ENCODE measurements at places on chromosomes 2 and 18.

GRCh38 chr2:236121546-236121945 lies 46.6 kb downstream of the GBX2 start:
- no peak for DNase-seq

GRCh38 chr2:136255648-136256461 lies 137.9 kb upstream of the CXCR4 start:
- DNase-seq, result no peak

DNA sequence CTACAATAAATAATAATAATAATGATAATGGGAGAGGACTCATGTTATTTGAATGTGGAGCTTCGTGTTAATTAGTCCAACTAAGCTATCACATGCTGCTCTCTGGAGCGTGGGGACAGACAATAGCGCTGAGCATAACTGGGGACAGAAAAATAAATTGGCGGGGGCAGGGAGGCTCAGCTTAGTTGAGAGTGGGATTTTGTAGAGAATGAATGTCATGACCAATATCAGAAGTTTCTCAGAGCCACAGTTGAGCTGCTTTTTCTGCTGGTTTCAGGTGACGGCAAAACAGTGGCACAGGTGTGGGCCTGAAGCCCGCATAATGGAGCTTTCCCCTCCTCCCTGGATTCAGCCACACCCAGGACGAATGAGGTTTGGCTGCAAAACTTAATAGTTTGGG lies 111.1 kb upstream of the CAB39 start:
- no peak for DNase-seq

- DNase-seq, result no peak
Measured at GRCh38 chr2:91974401-91975129, 2896.7 kb upstream of the TEKT4 start.

DNA sequence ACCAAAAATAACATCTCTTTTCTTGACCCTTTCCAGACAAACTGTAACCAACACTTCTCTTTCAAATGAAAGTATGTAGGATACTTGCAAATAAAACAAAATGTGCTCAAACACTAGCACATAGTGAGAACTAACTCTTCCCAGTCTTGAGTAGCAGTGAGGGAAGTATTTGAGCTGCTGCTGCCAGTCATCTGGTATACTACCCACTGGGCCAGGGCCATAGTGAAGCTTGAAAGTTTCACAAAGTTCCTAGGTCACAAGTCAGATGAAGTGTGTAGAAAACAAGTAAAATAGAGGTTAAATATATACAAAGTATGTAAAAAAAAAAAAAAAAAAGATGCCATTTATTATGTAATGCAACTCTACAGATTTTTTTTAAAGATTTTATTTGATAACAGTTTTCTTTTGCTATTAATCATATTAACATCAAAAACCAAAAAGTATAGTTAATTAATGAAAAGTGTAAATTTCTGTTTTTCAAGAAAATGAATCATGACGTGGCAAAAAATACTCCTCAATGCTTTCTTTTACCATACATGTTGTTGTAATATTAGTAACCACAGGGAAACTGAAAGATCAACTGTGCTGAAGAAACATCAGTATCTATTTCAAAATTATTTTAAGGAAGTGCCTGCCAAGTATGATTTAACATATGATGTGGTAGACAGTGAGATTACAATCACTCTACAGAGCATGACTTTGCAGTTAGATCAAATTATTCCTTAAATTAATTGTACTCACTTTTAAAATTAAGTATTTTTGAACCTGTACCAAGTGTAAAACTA lies 21.6 kb upstream of the TRIB2 start:
- DNase-seq, result no peak

- no peak for DNase-seq
Measured at GRCh38 chr2:56134861-56135260, 48.9 kb upstream of the CCDC85A start.

- no peak for DNase-seq
Measured at GRCh38 chr18:41687138-41687537, 267.9 kb upstream of the PIK3C3 start.

DNA sequence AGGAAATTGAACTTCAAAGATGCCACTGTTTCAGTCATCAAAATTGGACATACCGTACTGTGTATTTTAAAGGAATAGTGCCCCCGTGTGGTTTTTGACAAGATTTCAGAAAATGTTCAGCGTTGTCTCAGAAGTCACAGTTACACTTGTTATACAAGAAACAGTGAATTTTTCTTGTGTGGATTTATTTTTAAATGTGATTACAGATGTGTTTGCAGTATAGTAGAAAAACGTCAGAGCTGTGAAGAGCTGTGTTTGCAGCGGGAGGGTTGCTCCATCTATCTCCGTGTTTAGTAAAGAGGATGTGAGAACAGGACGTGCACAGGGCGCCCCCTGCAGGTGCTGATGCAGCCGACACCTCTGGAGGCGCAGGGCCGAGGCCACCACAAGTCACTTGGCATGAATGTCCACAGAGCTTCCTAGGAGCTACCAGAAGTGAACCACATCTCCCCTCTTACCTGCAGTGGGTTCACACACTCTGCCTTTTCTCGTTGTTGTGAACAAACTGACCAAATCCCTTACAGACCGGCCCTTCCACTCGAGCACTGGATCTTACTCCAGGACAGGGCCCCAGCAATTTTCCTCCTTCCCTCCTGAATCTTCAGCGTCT lies 73.1 kb downstream of the CACNB4 start:
- no peak for DNase-seq

GRCh38 chr2:53575721-53576124 lies 191.9 kb upstream of the CHAC2 start:
- no peak for DNase-seq

Measured in D721Med (cell line).